ENCODE measurements at places on chromosomes 2 and 18.
A peak's percentile ranks its signal among the peaks of the same experiment; 100 is the strongest.

DNA sequence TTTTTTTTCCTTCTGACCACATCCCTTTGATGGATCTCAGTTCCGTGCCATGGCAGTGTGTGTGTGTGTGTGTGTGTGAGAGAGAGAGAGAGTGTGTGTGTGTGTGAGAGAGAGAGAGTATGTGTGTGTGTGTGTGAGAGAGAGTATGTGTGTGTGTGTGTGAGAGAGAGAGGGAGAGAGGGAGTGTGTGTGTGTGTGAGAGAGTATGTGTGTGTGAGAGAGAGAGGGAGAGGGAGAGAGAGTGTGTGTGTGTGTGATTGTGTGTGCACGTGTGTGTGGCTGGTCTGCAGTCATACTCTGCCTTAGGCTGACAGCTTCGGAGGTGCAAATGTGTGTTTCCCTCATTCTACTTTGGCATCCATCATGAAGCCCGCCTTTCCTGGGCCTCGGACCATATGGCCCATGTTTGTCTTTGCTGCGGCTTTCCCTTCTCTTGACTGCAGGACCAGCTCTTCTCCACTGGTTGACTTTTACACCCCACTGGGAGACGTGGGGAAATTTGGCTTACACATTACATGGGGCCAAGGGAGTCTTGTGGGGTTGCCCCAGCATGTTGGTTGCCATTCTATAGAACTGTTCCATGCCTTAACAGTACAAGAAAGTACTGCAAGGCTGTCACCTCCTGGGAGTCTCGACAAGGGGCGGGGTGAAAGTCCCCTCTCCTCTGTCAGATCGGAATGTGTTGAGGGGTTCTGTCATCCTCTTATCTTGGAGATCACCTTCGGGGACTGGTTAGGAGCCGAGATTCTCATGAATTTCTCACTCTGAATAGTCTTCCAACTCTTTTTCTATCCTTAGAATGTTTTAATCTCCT, 21.6 kb downstream of the TSN start:
- no peak for DNase-seq

GRCh38 chr2:16365366-16365765, 300.3 kb downstream of the CYRIA start:
- no peak for DNase-seq

DNA sequence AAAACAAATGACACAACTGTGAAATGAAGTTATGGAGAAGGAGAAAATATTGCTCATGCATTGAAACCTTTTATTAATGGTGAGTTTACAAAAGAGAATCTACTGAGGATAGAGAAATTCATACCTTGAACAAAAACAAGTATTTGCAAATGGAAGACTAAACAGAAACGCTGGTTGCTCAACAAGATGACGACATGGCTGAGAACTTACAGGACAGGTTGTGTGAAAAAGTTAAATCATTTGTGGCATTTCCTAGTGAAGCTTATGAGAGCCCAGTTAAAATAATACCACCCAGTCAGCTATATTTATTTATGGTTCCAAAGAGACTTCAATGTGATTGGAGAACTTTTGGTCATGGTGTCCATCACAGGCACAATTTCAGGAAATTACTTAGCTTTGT, 148.6 kb upstream of the PKDCC start:
- DNase-seq = peak; percentile 46

DNA sequence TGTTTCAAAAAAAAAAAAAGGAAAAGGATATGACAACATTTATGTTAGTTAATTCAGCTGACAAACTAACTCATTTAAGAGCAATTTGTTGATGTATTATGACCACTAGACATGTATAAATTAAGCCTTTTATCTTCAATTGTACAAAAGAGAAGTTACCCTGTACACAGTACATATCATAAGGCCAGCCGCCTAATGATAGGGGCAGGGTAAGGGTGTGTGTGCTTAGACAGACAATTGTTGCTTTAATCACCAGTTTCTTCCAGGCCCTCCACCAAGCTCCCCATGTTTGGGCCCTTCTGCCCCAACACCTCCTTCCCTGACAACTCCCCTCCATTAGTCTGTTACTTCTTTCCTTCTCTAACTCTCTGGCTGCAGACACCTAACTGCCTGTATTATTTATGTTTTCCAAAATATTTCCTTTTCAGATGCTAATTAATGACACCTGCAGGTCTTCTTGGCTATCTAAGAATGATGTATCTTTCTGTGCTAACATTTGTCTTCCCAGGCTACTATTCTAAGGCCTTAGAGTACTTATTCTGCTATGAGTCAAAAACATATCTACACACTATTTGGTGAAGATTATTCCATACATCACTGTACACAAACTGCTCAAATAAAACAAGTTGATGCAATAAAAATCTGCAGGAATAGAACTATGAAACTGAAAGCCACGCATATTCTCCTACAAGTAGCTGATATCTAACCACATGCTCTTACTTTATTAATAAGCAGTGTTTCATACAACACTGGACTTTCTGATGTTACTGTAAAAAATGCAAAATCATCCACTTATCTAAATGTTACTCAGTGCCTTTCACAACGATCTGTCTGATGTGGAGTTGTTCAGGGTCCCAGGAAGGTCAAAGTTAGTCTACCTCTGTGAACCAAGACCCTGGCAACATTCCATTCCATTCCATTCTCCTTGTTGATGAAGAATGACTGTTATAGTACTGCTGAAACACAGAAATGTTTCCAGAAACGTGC, 26.4 kb downstream of the TMEM131 start:
- DNase-seq = no peak

GRCh38 chr2:97651114-97651513, 5.3 kb downstream of the COX5B start:
- no peak for DNase-seq

GRCh38 chr2:219125886-219126270, 34.7 kb downstream of the NHEJ1 start:
- DNase-seq = no peak

- peak; percentile 58 for DNase-seq
These were observed 643.3 kb downstream of the SOCS6 start for GRCh38 chr18:70931942-70932814.

All from hepatocyte (in vitro differentiated cells).